Stimulated activated CD8-positive, alpha-beta memory T cell treated with anti-CD3 and anti-CD28 coated beads, Interleukin-15, amount 100 ng/mL, for 4 hours (primary cell): ENCODE measurements at places on chromosomes 11 and 22.

DNA sequence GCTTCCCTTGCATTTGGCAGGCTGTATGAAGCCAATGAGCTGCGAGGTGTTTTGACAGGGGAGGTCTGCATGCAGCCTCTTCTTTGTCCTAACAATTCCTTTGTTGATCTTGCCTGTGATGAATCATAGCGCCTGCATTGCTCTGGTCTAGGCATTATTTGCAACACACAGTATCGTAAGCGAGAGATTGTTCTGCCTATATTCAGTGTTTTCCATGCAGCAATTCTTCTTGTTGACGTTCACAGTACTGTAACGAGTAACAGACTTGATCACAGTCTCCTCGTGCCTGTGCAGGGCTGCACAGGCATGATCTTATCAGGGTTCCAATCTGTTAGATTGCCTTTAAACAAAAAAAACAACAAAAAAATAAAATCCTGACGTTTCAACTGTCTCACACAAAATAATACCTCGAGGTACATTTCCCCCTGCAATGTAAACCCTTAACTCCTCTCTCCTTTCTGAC, 13.9 kb upstream of the ADSL start:
- DNase-seq = no peak

DNA sequence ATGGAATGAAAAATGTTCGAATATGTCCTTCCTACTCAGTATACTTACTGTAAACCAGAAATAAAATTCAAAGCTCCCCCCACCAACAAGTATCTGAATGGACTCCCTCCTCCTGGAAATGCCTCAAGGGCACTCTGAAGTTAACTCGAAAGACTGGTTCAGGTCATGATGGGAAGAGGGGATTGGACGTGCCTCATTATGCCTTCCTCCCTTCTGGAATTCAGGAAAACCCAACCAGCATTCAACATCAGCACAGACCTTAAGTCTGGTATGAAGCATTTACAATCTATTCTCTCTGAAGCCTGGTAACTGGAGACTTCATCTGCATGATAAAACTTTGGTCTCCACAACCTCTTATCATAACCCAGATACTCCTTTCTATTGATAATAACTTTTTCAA, 428.3 kb upstream of the RAG2 start:
- no peak for DNase-seq

- DNase-seq = no peak
These were observed 26.9 kb upstream of the USP47 start for GRCh38 chr11:11814614-11815452.

- DNase-seq = no peak
These were observed 56.8 kb downstream of the GUCY1A2 start for GRCh38 chr11:106961518-106961917.

- DNase-seq = no peak
These were observed 67.5 kb downstream of the PRR5L start for GRCh38 chr11:36363361-36364268.
